Cortex of kidney (tissue), 1 donor: ENCODE measurements at places on chromosomes 6 and 20.

- no peak for DNase-seq
Observed at GRCh38 chr20:33672426-33673113, 1.7 kb downstream of the NECAB3 start.

DNA sequence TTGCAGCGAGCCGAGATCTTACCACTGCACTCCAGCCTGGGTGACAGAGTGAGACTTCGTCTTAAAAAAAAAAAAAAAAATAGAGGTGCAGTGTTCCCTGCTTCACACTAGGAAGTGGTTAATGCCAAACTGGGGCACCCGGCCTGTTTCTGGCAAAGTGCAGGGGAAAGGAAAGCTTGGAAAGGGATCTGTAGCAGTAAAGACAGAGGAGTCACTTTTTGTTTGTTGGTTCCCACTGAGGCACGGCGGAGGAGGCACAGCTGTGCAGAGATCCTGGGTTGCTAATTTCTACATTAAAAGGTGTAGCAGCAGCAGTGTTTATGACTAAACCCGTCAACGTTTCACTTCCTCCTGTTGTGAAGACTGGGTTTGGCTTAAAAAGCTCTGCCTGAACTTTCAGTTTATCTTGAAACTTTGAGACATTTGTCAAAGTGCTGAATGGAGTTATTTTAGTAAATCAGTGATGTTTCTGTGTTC lies 125.6 kb downstream of the CARMIL1 start:
- DNase-seq, result no peak

- DNase-seq, result no peak
Observed at GRCh38 chr6:160883999-160884398, 107.6 kb upstream of the MAP3K4 start.

- DNase-seq, result no peak
Observed at GRCh38 chr20:52484438-52484837, 292.9 kb upstream of the ZFP64 start.

- DNase-seq, result no peak
Observed at GRCh38 chr6:39280247-39280731, 33.9 kb downstream of the KCNK17 start.

GRCh38 chr6:113953346-113953745 lies 17.6 kb downstream of the HDAC2 start:
- DNase-seq, result no peak

DNA sequence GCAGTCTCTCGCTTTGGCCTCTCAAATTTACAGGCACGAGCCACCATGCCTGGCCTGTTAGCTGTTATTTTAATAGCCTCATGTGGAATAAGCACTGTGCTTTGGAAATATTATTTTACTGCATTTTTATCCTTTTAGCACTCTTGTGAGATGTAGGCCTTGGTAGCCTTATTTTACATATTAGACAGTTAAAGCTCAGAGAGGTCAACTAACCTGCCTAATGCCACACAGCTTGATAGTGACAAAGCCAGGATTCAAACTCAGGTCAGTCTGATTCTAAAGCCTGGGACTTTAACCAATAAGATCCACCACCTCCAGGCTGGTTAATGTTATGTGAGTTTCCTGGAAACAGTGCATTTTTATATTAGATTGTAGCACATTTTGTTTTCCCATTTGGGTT lies 9.5 kb downstream of the TNFAIP3 start:
- no peak for DNase-seq

DNA sequence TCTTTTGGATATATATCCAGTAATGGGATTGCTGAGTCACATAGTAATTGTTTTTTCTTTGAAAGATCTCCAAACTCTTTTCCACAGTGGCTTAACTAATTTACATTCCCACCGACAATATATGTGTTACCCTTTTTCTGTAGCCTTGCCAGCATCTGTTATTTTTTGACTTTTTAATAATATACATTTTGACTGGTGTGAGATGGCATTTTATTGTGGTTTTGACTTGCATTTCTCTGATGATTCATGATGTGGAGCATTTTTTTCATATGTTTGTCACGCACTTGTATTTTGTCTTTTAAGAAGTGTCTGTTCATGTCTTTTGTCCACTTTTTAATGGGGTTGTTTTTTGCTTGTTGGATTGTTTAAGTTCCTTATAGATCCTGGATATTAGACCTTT lies 58.9 kb upstream of the OPRM1 start:
- DNase-seq, result no peak

DNA sequence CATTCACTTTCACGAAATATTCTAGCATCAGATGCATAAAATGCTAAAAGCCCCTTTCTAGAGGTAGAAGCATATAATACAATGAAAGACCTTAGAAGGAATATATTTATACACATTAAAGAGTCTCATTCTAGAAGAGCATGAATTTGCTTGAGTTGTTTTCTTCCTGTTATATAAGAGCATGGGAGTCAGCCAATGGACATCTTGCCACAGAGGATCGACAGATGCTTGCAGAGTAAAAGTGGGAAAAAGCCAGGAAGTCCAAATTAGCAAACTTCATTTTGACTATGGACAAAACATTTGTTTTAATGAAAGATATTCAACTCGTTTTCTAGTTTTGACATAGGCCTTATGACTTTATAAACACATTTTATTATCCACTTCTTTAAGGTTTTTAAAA lies 44.2 kb upstream of the RIPPLY2 start:
- DNase-seq, result no peak

DNA sequence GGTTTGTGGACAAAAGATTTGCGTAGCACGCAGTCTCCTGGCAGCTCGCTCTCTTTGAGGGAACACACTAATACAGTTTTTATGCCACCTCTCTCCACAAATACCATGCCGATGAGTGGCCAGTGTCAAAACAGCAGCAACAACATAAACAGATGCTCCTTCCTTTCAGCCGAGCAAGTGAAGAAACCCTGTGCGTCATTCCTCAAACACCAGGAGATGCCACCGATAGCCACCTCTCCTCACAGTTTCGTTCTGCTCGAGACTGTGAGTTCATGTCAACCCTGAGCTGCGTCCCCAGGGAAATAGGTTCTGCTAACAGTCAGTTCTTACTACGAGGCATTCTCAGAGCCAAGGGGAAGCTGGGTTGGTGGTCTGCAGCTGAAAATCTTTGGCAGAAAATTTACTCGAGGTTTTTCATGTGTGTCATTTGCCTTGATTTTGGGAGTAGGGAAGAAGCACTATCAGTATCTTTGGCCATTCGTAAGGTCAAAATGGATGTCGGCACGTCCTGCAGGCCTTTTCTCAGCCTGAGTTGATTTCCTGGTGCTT lies 59.9 kb downstream of the EYA2 start:
- DNase-seq, result no peak

DNA sequence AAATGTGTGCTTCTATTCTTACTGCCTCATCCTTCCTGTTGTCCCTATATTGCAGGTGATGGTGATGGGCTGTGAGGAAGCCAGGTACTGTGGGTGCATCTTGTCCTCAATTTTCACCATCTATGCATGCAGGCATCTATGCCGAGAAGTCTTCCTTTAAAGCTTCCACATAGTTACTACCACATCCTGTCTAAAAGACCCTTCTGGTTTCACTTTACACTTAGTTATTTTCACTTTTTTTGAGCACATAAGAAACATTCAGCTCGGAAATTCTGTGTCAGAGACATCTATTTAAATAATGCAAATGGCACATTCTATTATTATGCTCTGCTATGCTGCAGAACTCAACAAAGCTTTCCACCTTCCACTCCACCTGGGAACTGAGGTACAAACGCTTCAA lies 28.2 kb upstream of the FABP7 start:
- DNase-seq, result no peak

DNA sequence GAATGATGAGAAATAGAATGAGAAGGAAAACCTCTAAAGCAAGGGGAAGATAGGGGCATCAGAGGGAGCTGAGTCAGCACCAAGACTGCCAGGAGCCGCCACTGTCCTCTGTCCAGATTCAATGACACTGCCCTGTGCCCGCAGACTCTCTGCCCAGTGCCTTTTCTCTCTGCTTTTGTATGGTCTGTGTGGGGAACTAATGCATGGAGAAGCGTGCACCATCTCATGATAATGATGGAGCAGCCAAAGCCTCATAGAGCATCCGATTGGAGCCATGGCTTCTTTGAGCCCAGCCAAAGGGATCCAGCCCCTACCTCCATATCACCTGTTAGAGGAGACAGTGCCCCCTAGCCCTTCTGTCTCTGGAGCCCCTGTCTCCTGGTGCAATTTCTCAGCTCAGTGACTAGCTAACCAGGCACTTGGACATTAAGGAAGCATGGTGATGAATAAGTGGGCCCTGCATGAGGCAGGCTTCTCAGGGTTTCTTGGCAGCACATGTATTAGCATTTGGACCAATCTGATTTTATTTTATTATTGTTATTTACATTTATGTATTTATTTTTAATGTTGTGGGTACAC lies 6.5 kb upstream of the PFDN4 start:
- DNase-seq, result no peak

- no peak for DNase-seq
Observed at GRCh38 chr6:151172751-151173150, 67.0 kb upstream of the AKAP12 start.

DNA sequence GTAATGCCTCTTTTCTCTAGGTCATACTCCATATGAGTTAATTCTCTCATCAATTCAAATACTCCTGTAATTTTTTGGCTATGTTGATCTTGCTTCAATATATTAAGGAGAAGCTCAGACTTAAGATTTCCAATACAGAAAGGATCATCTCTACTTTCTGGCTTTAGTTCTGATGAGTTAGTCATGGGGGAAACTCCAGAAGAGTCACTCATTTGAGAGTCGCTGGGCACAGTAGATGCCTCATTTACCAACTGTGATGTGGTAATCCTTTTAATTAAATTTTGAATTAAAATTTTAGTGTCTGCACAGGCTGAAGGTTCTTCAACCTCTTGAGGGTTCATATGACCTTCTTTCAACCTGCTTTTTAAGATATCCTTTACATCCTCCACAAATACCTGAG lies 38.5 kb downstream of the DST start:
- no peak for DNase-seq

- DNase-seq, result no peak
Observed at GRCh38 chr6:97293198-97293696, 10.2 kb upstream of the MMS22L start.

DNA sequence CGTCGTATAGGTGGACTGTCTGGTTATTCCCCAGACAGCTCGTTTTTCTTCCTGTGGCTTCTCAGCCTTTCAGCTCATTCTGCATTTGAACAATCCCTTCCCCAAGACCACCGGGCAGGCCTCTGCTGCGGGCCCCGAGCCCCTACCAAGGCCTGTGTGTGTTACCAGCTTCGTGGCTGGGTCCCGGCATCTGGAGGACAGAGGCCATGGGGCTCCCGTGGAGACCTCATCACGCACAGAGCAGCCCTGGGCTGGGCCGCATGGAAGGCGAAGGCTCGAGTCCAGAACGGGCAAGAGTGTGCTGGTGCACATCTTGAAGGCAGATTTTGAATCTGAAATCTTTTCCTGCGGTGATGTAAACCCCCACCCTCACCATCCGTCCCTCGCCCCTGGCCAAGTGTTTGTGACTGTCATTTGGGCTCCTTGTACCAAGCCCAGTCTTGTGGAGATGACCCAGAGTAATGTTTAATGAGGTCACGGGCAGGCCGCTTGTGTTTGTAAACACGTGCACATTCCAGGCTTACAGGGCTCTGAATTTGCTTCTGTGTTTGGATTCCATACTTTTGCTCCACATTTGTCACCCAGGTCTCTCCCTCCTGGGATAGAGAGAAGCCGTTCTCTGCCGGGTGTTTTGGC lies 119.6 kb downstream of the CDH4 start:
- no peak for DNase-seq

GRCh38 chr20:57166568-57167291 lies 99.7 kb downstream of the BMP7 start:
- DNase-seq, result no peak

DNA sequence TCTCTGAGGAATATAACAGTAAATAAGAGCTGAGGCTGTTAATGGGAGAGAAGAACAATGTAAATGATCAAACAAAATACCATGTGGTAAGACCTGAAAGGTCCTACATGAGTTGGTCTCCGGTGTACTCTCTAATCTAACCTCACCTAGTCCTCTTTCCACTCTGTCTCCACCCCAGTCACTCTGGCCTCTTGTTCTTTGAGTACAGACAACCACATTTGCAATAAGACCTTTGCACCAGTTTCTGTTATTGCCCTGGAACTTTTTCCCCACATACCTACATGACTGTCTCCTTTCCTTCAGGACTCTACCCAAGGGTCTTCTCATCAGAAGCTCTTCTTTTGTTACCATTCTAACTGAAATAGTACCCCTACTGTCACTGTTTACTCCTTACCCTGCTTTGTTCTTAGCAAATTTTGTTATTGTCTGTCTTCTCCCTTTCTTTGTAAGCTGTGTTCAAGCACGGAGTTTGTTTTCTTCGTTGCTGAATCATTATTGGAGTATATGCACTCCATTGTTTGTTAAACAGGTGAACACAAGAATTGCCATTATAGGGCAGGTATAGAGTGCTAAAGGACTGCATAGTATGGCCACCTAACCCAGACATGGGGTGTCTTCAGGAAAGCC lies 37.3 kb downstream of the MAPK14 start:
- no peak for DNase-seq

GRCh38 chr6:79984261-79984660 lies 20.2 kb upstream of the TTK start:
- no peak for DNase-seq

- DNase-seq, result no peak
Observed at GRCh38 chr6:154749341-154749740, 16.1 kb downstream of the SCAF8 start.

- DNase-seq, result no peak
Observed at GRCh38 chr20:32535316-32535952, 49.7 kb downstream of the NOL4L start.

- DNase-seq, result no peak
Observed at GRCh38 chr20:32091888-32092346, 17.6 kb upstream of the TM9SF4 start.

- DNase-seq, result no peak
Observed at GRCh38 chr6:5557506-5557905, 296.2 kb downstream of the FARS2 start.

GRCh38 chr6:125183391-125183790 lies 29.8 kb downstream of the TPD52L1 start:
- no peak for DNase-seq

- DNase-seq, result no peak
Observed at GRCh38 chr6:42268835-42269204, 51.2 kb upstream of the MRPS10 start.

GRCh38 chr6:109772883-109773431 lies 81.9 kb downstream of the FIG4 start:
- no peak for DNase-seq

DNA sequence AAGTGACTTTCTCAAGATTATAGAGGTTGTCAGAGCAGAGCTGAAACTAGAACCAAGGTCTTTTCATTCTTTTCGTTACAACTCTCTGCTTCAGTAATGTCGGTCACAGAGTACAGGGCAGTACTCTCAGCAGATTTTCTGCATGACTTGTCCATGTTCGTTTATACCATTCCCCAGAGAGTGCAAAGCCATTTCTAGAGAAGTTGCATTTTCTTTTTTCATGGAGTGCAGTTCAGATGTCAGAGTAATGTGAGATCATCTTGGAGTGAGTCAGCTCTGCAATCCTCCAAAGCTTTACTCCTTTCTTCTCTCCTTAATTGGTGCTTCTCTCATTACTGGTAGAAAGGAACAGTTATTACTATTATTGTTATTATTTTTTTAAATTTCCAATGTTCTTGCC lies 115.6 kb upstream of the B3GAT2 start:
- no peak for DNase-seq

DNA sequence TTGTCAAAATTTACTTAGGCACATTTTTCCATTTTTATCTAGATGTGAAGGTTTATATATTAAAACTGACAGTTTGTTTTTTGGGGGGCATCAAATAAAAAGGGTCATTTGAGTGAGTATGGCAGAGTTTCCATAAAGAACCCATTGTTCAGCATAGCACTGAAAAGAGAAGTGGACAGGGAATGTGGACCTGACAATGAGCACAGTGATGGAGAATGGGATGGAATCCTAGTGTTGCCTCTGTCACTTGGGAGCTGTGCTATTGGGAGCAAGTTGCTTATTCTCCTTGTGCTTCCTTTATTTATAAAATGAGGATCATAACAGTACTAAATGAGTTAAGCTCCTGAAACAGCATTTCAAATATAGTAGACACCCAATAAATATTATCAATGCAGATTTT lies 130.7 kb upstream of the SIM1 start:
- no peak for DNase-seq
